Foreskin fibroblast (primary cell): ENCODE measurements at places on chromosomes 11 and 22.

GRCh38 chr11:62925308-62925707 lies 4.1 kb upstream of the CHRM1 start:
- no peak for DNase-seq

DNA sequence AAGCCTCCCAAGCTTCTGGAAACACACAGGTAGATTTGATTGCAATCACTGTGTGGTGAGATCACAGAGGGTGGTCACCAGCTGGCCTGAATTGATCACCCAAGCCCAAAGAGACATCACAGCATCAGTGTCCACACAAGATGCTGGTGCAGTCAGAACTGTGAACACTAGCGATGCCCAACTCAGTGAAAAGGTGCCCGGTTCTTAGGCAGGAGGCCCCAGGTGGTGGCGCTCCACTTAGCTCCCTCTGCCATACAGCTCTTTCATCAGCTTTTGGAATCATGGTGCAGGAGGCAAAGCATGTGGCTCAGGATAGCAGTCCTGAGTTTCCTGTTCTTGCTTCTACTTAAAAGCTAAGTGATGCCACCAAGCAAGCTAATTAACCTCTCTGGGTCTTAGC lies 11.1 kb downstream of the DGCR2 start:
- DNase-seq: no peak

- no peak for DNase-seq
Measured at GRCh38 chr11:8357505-8357888, 93.8 kb upstream of the LMO1 start.

- DNase-seq: peak; percentile 77
Measured at GRCh38 chr11:18105802-18106574, at the start of gene SAAL1. Gene SAAL1, minus strand, starts transcription at chr11:18106082. Its CDS starts 41 bp downstream, at chr11:18106041.

GRCh38 chr11:119368121-119369034 lies 13.1 kb downstream of the USP2 start:
- DNase-seq: no peak
